HFFc6 (cell line): ENCODE measurements at places on chromosomes 4 and X.

- H3K36me3 ChIP-seq = no peaks in the 10 kb centered on the region
- no peaks in the 10 kb centered on the region for H3K4me1 ChIP-seq
- H3K27me3 ChIP-seq = peaks cover 23% of the 10 kb centered on the region; the same call in 1 of the 2 replicates
- H3K27ac ChIP-seq = no peak overlapping the region
- no peak for DNase-seq
- no peak overlapping the region for H3K4me3 ChIP-seq
Observed at GRCh38 chr4:3780347-3781171, 14.4 kb downstream of the ADRA2C start.

- peaks cover 38% of the 10 kb centered on the region for H3K4me1 ChIP-seq
- no peaks in the 10 kb centered on the region for H3K36me3 ChIP-seq
- H3K27ac ChIP-seq = no peak overlapping the region
- no peak overlapping the region for H3K4me3 ChIP-seq
- no peak for DNase-seq
- H3K27me3 ChIP-seq = no peaks in the 10 kb centered on the region
Observed at GRCh38 chrX:65608026-65608425, 59.4 kb upstream of the MSN start.

DNA sequence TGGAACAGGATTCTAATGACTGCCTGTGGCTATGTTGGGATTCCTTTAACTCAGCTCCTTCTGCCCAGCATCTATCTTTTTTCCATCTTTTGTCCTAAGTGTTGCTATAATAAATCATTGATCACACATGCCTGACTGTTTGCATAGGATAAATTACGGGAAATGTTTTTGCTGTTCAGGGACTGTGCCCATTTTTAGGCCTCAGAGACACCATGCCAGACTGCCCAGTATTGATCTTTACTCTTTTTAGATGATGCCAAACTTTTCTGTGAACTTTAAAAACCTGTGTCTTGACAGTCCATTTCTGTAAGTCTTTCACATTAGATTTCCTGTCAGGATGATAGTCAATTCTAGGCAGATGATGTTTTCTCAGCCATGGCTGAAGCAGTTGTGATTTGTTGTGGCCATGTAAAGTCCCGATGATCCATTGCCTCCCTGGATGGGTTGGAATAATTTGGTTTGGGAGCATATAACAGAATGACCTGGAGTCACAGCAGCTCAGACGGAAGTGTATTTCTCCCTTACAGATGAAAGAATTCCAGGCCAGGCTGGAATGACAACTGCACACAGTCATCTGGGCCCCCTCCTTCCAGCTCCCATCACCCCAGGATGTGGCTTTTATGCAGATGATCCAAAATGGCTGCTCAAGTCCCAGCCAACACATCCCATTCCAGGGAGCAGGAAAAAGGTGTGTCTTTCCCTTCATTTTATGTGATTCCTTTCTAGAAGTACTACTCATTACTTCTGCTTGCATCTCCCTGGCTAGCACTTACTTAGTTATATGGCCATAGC lies 3.4 kb downstream of the HTT-AS start:
- peak overlapping the region; percentile 56 for H3K27ac ChIP-seq
- no peaks in the 10 kb centered on the region for H3K36me3 ChIP-seq
- peak; percentile 34 for DNase-seq
- H3K4me3 ChIP-seq = no peak overlapping the region
- H3K4me1 ChIP-seq = peaks cover 24% of the 10 kb centered on the region
- peaks cover 2% of the 10 kb centered on the region for H3K27me3 ChIP-seq

GRCh38 chr4:32697281-32697814 lies 1977.2 kb downstream of the PCDH7 start:
- H3K27me3 ChIP-seq = no peaks in the 10 kb centered on the region
- H3K4me1 ChIP-seq = no peaks in the 10 kb centered on the region
- no peak overlapping the region for H3K4me3 ChIP-seq
